Progenitor cell of endocrine pancreas (in vitro differentiated cells): ENCODE measurements at places on chromosomes 6 and 20. TPM values are rescaled to one million over a fixed set of nuclear protein-coding genes. Genes with fewer than 3 reads are reported as not detected.

Gene MLIP
- 1.3 TPM in 1 of 2 replicates, not detected in the other for total RNA-seq

- H3K27ac ChIP-seq = no peak overlapping the region
- H3K36me3 ChIP-seq = peaks cover 16% of the 10 kb centered on the region
- no peak for DNase-seq
- peaks cover 16% of the 10 kb centered on the region for H3K27me3 ChIP-seq
Observed at GRCh38 chr6:145626857-145627256, 108.5 kb downstream of the EPM2A start.

GRCh38 chr6:144186817-144187625 lies 36.7 kb downstream of the STX11 start:
- H3K4me3 ChIP-seq = no peak overlapping the region
- no peaks in the 10 kb centered on the region for H3K27me3 ChIP-seq
- peaks cover 5% of the 10 kb centered on the region for H3K4me1 ChIP-seq
- no peak overlapping the region for H3K27ac ChIP-seq
- no peak for DNase-seq

GRCh38 chr6:18343741-18344140 lies 43.4 kb upstream of the RNF144B start:
- H3K36me3 ChIP-seq = no peaks in the 10 kb centered on the region
- H3K4me3 ChIP-seq = no peak overlapping the region
- no peak overlapping the region for H3K27ac ChIP-seq
- H3K27me3 ChIP-seq = no peaks in the 10 kb centered on the region
- peaks cover 3% of the 10 kb centered on the region for H3K4me1 ChIP-seq

DNA sequence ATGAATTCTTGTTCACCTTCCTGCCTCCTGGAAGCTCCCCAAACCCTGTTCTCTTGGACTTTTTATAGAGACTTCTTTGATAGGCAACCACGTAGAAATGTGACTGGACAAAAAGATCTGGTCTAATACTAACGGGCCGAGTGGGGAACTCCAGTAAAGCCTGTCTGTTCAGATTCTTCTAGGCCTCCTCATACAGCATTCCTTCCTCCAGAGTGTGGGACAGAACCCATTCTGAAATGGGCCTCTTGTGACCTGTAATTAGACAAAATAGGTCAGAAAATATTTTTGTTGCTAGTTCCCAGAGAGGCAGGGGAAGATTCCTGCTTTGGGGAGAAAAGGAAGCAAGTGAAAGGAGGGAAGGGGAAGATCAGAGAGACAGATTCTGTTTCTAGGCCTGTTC lies 374.3 kb downstream of the CDH26 start:
- DNase-seq = no peak
- no peak overlapping the region for H3K27ac ChIP-seq
- H3K4me1 ChIP-seq = peaks cover 3% of the 10 kb centered on the region
- peaks cover 10% of the 10 kb centered on the region for H3K27me3 ChIP-seq

- no peaks in the 10 kb centered on the region for H3K27me3 ChIP-seq
- H3K4me1 ChIP-seq = no peaks in the 10 kb centered on the region
- no peak overlapping the region for H3K27ac ChIP-seq
- H3K36me3 ChIP-seq = peaks cover 3% of the 10 kb centered on the region
- H3K4me3 ChIP-seq = no peak overlapping the region
Observed at GRCh38 chr6:140809694-140810101, 1323.0 kb upstream of the GJE1 start.

Gene TGM2
- total RNA-seq = 0.72 and 1.3 TPM in 2 replicates

Gene FAM209B
- total RNA-seq = not detected in 2 replicates

GRCh38 chr6:157029980-157030690 lies 253.0 kb downstream of the ARID1B start:
- no peaks in the 10 kb centered on the region for H3K27me3 ChIP-seq
- H3K4me3 ChIP-seq = no peak overlapping the region
- no peak for DNase-seq
- peaks cover 7% of the 10 kb centered on the region for H3K4me1 ChIP-seq
- peaks cover 6% of the 10 kb centered on the region for H3K36me3 ChIP-seq

DNA sequence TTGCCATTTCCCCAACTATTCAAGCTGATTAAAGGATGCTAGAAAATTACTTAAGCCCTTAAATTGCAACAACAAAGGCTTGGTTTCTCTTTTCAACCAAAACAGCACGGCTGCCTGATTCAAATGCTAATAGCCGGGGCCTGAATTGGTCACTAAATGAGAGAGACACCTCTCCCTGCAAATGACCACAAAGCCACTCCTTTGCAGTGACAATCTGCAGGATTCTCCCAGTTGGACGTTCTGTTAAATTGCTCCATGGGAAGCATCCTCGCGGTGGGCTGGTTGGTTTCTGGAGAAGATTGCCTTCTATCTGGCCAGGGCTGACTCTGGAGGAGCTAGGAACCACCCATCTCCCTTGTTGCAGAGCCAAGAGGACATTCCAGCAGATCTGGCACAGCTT lies 29.7 kb upstream of the TBXT start:
- no peak for DNase-seq
- no peaks in the 10 kb centered on the region for H3K36me3 ChIP-seq
- peaks cover 24% of the 10 kb centered on the region for H3K4me1 ChIP-seq
- no peak overlapping the region for H3K4me3 ChIP-seq

Gene PPARD
- 13.9 and 14.0 TPM in 2 replicates for total RNA-seq

GRCh38 chr20:56268536-56268935 lies 20.0 kb downstream of the MC3R start:
- DNase-seq = no peak
- peaks cover 3% of the 10 kb centered on the region for H3K36me3 ChIP-seq
- no peaks in the 10 kb centered on the region for H3K4me1 ChIP-seq
- no peak overlapping the region for H3K4me3 ChIP-seq

DNA sequence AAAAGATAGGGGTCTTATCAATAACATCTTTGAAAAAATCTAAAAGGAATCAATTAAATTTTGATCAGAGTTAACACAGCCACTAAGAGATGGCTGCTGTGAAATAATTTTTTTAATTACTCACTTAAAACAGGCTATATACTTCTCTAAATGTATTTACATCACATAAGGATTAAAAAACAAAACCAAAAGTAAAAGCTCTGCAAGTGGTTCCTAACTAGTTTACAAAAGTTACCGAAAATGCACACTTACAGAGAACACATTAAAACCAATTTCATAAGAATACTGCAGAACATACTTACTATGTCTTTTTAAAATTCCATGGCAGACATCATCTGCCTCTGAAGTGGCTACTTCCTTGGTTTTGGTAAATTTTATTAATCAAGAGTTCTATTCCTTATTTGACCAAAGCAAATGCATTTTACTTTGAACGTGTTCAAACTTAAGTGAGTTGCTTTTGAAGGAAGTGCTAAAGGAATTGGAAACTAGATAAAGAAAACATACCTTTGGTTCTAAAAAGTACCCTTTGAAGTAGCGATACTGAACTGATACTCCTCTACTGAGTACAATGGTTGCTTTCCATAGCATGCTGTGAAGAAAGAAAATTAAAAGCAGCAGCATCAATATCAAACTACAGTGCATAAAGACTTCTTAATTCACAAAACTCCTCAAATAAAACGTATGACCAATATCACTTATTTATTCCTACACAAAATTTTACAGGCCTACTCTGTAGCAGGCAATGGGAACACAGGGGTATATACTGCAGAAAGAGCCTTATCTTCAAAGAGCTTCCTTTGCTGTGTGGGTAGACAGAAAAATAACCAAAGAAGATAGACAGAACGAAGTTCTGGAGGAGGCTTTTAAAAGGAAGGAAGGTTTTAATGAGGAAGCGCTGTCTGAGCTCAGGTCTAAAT lies 157.1 kb upstream of the SHLD1 start:
- peaks cover 17% of the 10 kb centered on the region for H3K36me3 ChIP-seq
- H3K27ac ChIP-seq = no peak overlapping the region
- H3K4me1 ChIP-seq = no peaks in the 10 kb centered on the region
